ENCODE measurements at places on chromosomes 7 and 10. TPM values are rescaled to one million over a fixed set of nuclear protein-coding genes. Genes with fewer than 3 reads are reported as not detected.

- H3K4me1 ChIP-seq, result no peaks in the 10 kb centered on the region
- H3K4me3 ChIP-seq, result no peak overlapping the region
- no peaks in the 10 kb centered on the region for H3K36me3 ChIP-seq
- no peaks in the 10 kb centered on the region for H3K27me3 ChIP-seq
Measured at GRCh38 chr7:112550468-112551060, 69.8 kb downstream of the LSMEM1 start.

AFAP1L2 gene
- total RNA-seq, result 35.4 TPM

- no peaks in the 10 kb centered on the region for H3K36me3 ChIP-seq
- no peaks in the 10 kb centered on the region for H3K4me1 ChIP-seq
- no peaks in the 10 kb centered on the region for H3K27me3 ChIP-seq
Measured at GRCh38 chr10:100490531-100490930, 27.7 kb downstream of the WNT8B start.

DNA sequence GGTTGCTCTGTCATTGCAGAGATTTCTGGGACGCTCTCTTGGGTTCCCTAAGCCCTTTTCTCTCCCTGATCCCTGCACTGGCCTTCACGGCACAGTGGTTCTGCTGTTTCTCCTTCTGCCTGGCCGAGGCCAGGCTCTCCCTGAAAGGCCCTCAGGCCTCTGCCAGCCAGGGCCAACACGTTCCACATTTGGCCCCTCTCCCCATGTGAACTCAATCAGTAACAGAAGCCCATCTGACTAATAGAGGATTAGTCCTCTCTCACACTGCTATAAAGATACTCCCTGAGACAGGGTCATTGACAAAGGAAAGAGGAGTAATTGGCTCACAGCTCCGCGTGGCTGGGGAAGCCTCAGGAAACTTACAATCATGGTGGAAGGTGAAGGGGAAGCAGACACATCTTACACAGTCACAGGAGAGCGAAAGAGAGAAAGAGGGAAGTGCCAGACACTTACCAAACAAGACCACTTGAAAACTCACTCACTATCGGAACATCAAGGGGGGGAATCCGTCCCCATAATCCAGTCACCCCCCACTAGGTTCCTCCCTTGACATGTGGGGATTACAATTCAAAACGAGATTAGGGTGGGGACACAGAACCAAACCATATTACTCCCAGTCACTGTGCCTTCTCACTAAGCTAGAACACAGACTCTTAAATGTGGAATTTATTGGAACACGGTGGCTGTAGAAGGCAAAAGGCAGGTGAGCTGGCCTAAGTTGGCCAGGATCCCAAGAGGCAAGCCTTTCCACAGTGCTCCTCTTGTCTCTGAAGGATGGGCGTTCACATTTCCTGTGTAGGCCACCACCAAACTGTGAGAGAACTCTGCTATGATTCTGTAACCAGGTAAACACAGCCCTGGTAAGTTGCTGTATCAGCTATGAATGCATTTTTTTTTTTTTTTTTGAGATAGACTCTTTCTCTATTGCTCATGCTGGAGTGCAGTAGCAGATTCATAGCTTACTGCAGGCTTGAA is 8.8 kb downstream of the FZD8 start:
- no peaks in the 10 kb centered on the region for H3K27me3 ChIP-seq
- no peaks in the 10 kb centered on the region for H3K36me3 ChIP-seq
- H3K27ac ChIP-seq, result no peak overlapping the region
- no peak overlapping the region for H3K4me3 ChIP-seq

GRCh38 chr10:3639546-3639945 is 145.5 kb downstream of the KLF6 start:
- H3K36me3 ChIP-seq, result no peaks in the 10 kb centered on the region
- H3K27me3 ChIP-seq, result no peaks in the 10 kb centered on the region
- H3K4me1 ChIP-seq, result peaks cover 42% of the 10 kb centered on the region

- H3K27ac ChIP-seq, result no peak overlapping the region
- H3K4me1 ChIP-seq, result peaks cover 10% of the 10 kb centered on the region
- no peak overlapping the region for H3K4me3 ChIP-seq
- DNase-seq, result peak; percentile 46
Measured at GRCh38 chr10:69644658-69645295, 14.7 kb downstream of the FAM241B start.

- H3K4me3 ChIP-seq, result no peak overlapping the region
- peaks cover 10% of the 10 kb centered on the region for H3K27me3 ChIP-seq
- H3K36me3 ChIP-seq, result no peaks in the 10 kb centered on the region
- no peak for DNase-seq
- H3K27ac ChIP-seq, result no peak overlapping the region
Measured at GRCh38 chr7:72336382-72336631, 75.8 kb downstream of the CALN1 start.

HPS6 gene
- 16.9 TPM for total RNA-seq

GRCh38 chr10:102003541-102003940 is 52.4 kb downstream of the ARMH3 start:
- H3K4me3 ChIP-seq, result no peak overlapping the region
- no peak overlapping the region for H3K27ac ChIP-seq
- DNase-seq, result no peak
- no peaks in the 10 kb centered on the region for H3K36me3 ChIP-seq

- H3K36me3 ChIP-seq, result no peaks in the 10 kb centered on the region
- H3K4me3 ChIP-seq, result no peak overlapping the region
- no peak overlapping the region for H3K27ac ChIP-seq
- DNase-seq, result no peak
- H3K4me1 ChIP-seq, result no peaks in the 10 kb centered on the region
- peaks cover 69% of the 10 kb centered on the region for H3K27me3 ChIP-seq
Measured at GRCh38 chr7:451255-452225, 68.1 kb downstream of the PDGFA start.

GRCh38 chr10:52567247-52567580 is 205.4 kb downstream of the MBL2 start:
- no peak overlapping the region for H3K27ac ChIP-seq
- peaks cover 7% of the 10 kb centered on the region for H3K4me1 ChIP-seq
- H3K36me3 ChIP-seq, result no peaks in the 10 kb centered on the region
- DNase-seq, result no peak
- no peak overlapping the region for H3K4me3 ChIP-seq

MPP7 gene
- total RNA-seq, result 0.55 TPM

- H3K27me3 ChIP-seq, result no peaks in the 10 kb centered on the region
- H3K4me3 ChIP-seq, result no peak overlapping the region
- H3K4me1 ChIP-seq, result no peaks in the 10 kb centered on the region
- no peak overlapping the region for H3K27ac ChIP-seq
- no peak for DNase-seq
Measured at GRCh38 chr7:2120841-2121830, 111.6 kb downstream of the MAD1L1 start.

All from PC-9 (cell line).